Right atrium auricular region (tissue), 2 donors: ENCODE measurements at places on chromosomes 3 and 15. TPM values are rescaled to one million over a fixed set of nuclear protein-coding genes. Genes with fewer than 3 reads are reported as not detected.

DNA sequence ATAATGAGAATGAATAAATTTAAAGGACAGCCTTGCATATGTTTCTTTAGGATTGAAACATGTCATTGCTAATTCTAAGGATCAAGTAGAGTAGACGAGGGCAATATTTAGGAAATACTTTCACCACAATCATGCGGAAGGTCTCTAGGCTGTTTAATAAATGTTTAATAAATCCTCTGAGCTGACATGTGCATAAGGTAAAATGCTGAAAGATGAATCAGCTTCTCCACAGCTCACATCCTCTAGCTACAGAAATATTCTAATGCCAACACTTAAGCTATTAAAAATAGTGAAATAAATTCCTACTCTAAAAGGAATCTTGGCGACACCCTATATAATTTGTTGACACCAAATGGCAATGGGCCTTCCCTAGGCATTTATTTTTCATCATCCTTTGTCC, 407.3 kb downstream of the TBL1XR1 start:
- H3K4me3 ChIP-seq, result no peak overlapping the region
- no peak overlapping the region for H3K27ac ChIP-seq
- no peaks in the 10 kb centered on the region for H3K27me3 ChIP-seq
- H3K36me3 ChIP-seq, result no peaks in the 10 kb centered on the region

DNA sequence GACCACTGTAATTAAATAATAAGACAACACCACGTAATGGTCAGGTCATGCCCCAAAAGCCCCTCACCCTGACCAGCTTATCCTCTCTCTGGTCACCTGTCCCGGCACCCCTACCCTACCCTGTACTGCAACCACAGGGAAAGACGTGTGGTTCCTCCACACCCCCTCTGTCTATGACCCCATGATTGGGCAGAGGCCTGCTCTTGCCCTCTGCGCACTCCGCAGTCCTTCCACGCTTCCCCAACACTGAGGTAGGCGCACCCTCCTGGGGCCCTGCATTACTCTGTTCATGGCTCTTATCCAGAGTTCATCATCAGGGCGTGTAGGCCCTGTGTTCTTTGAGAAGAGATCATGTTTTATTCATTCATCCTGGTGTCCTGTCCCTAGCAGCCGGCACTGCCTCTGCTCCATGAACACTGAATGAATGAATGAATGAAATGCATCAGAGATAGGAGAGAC, 33.8 kb downstream of the MGLL start:
- peak overlapping the region; percentile 72 for H3K27ac ChIP-seq
- no peak overlapping the region for H3K4me3 ChIP-seq
- no peaks in the 10 kb centered on the region for H3K27me3 ChIP-seq

- no peaks in the 10 kb centered on the region for H3K27me3 ChIP-seq
- no peaks in the 10 kb centered on the region for H3K36me3 ChIP-seq
- H3K27ac ChIP-seq, result peak overlapping the region; percentile 90
- H3K4me3 ChIP-seq, result no peak overlapping the region
Measured at GRCh38 chr3:129596194-129597086, 10.0 kb downstream of the PLXND1 start.

DNA sequence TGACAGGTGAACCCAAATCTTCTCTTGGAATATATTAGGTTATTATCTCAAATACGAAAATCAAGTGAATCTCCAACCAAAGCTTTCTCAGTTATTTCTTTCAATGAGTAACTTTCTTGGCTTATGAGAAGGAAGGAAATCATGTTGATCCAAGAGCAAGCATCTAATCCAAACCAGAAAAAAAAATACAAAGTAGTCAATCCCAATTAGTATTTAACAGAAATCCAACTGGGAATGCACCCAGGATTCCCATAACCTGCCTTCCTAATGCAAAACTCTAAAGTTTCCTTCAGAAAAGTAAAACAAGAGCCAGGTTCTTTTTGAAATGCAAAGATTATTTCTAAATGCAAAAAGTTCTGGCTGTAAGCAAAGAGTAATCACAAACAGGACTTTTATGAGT, 289.3 kb downstream of the SHOX2 start:
- H3K36me3 ChIP-seq, result no peaks in the 10 kb centered on the region
- DNase-seq, result no peak
- H3K4me3 ChIP-seq, result no peak overlapping the region
- H3K27ac ChIP-seq, result no peak overlapping the region
- H3K27me3 ChIP-seq, result no peaks in the 10 kb centered on the region
- no peaks in the 10 kb centered on the region for H3K4me1 ChIP-seq

DNA sequence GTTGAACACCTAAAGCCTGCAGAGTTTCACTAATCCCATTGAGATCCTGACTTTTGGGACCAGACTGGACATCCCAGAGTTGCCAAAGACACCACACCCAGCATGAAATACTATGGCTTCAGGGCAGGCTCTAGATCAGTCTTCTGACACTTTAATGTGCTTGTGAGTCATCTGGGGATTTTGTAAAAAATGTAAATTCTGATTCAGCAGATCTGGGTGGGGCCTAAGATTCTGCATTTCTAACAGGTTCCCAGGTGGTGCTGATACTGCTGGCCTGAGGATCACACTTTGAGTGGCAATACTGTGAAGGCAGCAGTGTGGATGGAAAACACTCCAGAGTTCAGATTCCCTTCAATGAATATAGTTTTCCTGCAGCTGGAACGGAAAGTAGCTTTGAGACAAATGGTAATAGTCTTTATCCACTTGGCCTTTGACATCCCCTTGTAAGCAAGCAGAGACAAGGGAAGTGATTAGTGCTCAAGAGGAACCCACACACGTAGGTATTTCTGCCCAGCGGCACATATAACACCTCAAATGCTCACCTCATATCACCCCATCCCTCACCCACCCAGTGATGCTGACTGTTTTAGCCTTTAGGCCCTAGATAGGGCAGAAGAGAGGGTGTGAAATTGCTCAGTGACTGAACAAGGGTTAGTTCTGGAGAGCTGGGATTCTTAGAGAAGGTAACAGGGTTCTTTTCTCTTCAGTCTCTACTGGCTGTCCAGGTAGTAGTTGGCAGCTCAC, 51.5 kb upstream of the GSK3B start:
- H3K27me3 ChIP-seq, result no peaks in the 10 kb centered on the region
- H3K4me1 ChIP-seq, result no peaks in the 10 kb centered on the region
- no peak overlapping the region for H3K4me3 ChIP-seq
- no peaks in the 10 kb centered on the region for H3K36me3 ChIP-seq

DNA sequence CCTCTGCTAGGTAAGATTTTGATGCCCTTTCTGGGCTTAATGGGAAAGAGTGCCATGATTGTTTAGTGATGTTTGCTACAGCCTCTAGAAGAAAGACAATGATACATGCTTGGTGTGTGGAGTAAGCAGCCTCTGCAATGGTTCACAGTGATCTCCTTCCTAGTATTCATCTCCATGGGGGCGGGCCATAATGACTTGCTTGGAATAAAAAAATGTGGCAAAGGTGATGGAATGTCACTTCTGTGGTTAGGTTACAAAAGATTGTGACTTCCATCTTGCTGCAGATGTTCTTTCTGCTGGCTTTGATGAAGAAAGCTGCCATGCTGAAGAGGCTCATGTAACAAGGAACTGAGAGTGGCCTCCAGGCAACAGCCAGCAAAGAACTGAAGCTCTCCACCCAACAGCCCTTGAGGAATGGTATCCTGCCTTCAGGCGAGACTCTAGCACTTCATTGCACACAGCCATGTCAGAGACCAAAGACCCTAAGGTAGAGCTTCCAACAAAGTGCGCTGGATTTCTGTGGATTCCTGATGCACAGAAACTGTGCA, 139.1 kb upstream of the LRIG1 start:
- no peaks in the 10 kb centered on the region for H3K36me3 ChIP-seq
- no peaks in the 10 kb centered on the region for H3K27me3 ChIP-seq
- H3K4me1 ChIP-seq, result no peaks in the 10 kb centered on the region
- no peak for DNase-seq
- H3K4me3 ChIP-seq, result no peak overlapping the region

PLSCR5 gene
- total RNA-seq, result not detected

RYR3 gene
- total RNA-seq, result 0.11 TPM

BFSP2 gene
- total RNA-seq, result not detected

LEKR1 gene
- 0.70 TPM for total RNA-seq

MKRN2OS gene
- total RNA-seq, result not detected
